ENCODE measurements at places on chromosomes 11 and 22.

DNA sequence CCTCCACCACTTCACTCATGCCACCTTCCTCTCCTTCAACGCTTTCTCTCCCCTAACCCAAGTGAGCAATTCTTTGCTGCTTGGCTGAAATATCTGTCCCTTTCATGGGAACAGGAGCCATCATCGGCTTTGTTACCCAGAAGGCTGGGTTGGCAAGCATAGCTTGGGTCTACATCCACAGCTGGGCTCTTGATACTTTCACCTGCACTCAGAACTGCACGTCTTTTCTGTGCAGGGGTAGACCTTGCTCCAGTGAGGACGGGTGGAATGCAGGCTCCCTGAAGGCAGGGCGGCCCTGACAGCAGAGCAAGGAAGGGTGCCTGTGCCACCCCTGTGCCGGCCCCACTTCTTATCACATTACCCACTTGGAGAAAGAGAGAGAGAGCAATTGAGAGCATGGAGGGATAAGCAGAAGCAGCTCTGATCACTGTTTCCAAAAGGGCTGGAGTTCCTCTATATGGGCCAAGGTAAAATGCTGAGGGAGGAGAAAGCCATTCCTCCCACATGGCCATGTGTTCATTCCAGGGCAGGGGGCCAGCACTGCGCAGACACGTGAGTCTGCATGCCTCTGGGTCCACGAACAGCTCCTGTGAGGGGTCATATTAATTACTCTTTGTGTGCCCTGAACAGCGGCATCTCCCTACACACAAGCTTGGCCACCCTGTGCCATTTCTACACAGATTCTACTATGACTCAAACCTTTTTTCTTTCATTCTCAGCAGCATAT is 181.8 kb downstream of the BUD13 start:
- DNase-seq = no peak

- DNase-seq = no peak
These were observed 66.9 kb upstream of the RRM1 start for GRCh38 chr11:4027746-4028145.

DNA sequence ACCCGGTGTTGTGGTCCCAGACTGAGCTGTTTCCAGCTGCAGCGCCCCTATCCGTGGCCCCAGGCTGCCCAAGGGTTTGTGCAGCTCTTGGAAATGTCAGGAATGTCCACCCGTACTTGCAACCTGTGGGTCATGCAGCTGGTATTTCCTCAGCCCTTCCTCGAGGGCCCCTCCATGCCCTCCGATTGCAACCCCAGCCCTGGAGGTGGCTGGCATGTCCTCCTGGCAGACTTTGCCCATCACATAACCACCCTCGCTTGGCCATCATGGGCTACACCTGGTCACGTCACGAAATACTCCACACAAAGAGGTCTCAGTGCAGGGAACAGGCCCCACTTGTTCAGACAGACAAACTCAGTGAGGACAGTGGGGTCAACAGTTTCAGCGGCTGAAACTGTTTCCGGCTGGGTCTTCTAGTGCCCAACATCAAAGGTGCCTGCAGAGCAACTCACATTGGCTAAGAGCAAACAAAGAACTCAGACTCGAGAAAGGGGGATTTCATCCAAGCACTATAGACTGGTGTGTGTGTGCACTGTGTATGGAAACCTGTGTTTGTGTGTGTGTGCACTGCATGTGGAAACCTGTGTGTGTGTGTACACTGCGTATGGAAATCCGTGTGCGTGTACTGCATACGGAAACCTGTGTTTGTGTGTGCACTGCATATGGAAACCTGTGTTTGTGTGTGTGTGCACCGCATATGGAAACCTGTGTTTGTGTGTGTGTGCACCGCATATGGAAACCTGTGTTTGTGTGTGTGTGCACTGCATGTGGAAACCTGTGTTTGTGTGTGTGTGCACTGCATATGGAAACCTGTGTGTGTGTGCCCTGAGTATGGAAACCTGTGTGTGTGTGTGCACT is 72.8 kb upstream of the CCND1 start:
- no peak for DNase-seq

DNA sequence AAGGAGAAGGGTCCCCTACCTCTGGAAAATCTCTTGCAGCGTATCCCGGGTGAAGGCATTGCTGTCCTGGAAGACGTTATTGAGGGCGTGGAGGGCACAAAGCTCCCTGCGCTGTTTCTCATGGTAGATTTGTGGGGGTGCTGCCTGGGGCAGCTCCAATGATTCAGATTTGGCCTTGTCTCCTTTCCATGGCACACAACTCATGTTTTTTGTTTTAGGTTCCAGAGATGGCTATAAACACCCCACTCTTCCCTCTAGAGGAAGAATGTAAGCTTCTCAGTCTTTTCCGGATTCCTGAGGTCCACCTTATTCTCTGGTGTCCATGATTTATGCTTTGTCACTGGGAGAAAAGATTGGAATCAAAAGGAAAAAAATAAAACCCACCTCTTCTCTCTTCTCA is 959 bp downstream of the JOSD1 start:
- no peak for DNase-seq

- no peak for DNase-seq
These were observed 195.0 kb upstream of the NECTIN1 start for GRCh38 chr11:119924017-119924416.

- DNase-seq = no peak
These were observed 220.9 kb downstream of the PGR start for GRCh38 chr11:100908746-100909145.

DNA sequence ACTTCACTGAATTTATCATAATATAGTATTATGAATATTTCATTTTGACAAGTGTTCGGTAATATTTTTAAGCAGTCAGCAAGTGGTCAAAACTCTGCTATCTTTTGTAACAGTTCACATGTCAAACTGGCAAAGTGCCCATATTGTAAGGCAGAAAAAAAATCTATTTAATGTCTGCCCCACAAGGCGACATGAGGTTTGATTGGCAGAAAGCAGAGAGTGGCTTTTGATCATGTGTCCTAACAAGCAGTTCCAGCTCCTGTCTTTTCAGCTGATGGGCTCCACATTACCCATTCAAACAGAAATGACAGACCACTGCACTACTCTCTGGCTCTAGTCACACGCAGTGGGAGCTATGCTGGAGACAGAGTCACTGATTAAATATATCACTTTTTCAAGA is 59.0 kb downstream of the SOX6 start:
- DNase-seq = no peak

GRCh38 chr11:124864176-124864891 is 898 bp upstream of the ROBO3 start:
- DNase-seq = no peak

DNA sequence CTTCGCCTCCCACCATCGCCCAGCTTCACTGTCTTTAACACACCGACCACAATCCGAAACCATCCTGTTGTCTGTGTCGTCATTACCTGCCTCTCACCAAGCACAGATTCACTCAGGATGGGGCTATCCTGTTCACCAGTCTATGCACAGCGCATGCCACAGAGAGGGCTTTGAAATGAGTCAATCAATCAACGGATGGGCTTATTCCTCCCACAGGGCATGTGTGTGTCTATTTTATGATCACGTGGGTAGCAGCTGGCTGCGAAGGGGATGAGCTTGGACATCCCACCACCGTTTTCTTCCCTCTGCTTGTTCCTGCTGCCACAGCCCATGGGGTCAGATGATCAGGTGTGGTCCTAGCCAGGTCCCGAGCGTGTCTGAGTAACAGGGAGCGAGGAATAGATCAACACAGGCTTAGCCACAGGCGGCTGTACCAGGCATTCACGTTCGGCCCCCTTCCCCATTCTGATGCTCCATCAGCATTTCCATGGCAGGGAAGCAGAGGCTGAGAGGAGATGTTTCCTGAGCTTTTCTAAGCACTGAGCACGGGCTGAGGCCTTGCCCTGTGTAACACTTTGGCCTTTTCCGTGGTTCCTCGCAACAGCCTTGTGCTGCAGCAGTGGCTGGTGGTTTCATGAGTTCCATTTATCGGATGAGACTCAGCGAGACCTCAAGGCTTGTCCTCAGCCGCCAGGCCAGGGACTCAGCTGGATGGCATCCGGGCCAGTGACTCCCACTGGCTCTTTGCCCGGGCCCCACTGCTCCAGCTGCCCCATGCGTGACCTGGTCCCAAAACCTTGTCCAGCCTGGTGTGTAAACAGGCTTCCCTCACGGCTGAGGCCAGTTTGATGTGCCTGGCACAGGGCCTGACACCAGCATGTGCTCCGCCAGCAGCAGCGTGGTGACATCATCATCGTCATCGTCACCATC is 48.1 kb upstream of the FGF3 start:
- no peak for DNase-seq

DNA sequence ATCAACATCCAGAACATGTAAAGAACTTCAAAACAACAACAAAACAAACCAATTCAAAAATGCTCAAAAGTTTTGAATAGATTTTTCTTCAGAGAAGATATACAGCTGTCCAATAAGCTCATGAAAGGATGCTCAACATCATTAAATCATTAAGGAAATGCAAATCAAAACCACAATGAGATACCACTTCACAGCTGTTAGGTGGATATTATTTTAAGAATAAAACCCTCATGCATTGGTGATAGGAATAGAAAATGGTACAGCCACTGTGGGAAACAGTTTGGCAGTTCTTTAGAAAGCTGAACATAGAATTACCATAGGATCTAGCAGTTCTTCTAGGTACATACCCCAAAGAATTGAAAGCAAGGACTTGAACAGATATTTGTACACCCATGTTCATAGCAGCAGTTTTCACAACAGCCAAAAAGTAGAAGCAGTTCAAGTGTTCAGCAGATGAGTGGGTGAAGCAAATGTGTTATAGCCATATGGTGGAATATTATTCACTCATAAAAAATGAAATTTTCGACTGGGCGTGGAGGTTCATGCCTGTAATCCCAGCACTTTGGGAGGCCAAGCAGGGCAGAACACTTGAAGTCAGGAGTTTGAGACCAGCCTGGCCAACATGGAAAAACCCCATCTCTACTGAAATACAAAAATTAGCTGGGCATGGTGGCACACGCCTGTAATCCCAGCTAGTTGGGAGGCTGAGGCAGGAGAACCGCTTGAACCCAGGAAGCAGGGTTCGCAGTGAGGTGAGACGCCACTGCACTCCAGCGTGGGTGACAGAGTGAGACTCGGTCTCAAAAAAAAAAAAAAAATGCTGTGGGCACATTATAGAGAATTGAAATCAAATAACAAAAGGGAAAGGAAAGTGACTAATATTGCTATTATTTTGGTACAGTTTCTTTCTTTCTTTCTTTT is 42.9 kb downstream of the CBL start:
- no peak for DNase-seq

DNA sequence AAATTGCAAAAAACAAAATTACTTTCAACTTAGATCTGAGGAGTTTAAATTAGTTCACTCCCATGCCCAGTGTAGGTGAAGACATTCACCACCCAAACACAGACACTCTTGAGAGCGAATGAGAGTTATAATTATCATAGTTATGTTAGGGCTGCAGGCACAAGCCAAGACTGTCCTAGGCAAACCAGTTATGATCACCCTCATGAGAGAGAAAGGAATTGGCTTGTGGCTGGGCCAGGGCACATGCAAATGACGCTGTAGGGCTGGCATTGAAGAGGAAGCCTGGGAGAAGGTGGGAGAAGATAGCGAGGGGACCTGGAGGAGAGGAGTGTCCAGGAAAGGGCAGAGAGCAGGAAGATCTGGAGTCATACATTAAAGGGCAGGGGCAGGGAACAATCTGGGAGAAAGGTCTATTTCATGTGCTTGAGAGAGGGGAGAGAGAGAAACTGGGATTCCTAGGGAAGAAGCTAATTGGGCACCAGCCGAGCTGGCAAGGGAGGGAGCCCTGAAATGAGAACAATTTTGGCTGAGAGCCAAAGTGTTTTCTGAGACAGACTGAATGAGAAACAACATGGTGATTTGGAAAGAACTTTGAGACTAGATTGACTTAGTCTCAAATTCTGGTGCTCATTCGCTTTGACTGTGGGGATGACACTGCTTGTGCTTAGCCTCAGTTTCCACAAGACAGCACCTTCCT is 279.9 kb downstream of the KIRREL3 start:
- DNase-seq = no peak

DNA sequence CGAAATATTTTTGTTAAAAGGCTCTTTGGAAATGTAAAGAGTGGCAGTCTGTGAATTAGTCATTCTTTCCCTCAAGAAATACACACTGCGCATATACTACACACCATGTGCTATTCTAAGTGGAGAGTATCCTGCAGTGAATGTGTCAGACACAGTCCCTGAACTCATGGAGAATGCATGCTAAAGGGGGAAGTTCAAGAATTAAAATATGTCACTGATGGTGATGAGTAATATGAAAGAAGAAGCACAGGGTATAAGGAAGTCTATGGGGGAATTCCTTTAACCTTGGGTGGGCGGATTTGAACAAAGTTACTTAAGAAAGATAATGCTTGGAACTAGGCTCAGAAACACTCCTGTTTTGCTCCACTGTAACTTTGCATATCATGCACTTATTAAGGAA is 153.0 kb downstream of the LRRC4C start:
- DNase-seq = no peak

DNA sequence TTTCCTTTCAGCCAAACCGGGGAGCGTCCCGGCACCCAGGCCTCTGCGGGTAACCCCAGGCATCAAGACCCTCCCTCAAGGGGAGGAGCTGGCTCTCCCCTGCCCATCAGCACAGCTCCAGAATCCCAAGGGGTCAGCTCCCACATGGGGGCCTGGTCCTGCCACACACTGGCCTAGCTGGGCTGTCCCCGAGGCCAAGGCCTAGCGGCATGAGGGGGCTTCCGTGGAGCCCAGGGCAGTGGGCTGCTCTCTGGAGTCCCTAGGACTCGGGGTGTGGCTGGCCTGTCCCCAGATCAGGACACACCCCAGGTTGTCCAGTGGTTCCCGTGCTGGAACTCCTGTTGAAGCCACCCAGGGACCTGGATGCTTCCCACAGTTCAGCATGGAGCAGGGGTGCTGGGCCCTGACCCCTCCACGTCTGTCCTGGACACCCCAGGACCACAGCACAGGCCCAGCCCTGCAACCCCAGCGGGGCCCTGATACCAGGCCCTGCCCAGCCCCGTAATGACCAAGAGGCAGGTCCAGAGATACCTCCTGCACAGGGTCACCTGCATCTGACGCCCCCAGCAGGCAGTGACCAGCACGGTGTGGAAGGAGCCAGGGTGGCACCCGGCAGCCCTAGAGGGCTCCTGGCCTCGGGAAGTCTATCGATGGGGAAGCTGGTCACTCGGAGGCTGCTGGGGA is 5.5 kb downstream of the HRAS start:
- no peak for DNase-seq

GRCh38 chr22:36197065-36197440 is 4.6 kb downstream of the APOL4 start:
- DNase-seq = no peak

GRCh38 chr11:134386945-134387344 is 25.1 kb downstream of the B3GAT1 start:
- DNase-seq = no peak

DNA sequence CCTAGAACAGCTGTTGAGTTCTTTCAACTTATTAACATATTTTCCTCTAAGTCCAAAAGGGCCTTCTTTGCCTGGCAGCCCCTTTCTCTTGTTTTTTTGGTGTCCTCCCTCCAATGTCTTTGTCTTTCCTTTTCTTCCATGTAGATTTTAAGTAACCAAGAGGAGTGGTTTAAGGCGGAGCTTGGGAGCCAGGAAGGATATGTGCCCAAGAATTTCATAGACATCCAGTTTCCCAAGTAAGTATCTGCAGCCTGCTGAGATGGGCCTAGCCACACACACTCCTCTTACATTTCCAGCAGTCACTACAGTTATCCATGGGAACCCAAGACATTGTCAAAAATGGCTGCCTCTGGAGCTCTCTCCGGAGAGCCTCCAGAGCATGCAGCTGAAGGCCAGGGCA is 4.5 kb upstream of the TMA7B start:
- DNase-seq = no peak

GRCh38 chr11:57546869-57547475 is 9.6 kb downstream of the SMTNL1 start:
- DNase-seq = no peak

- DNase-seq = no peak
These were observed 76.9 kb downstream of the DSCAML1 start for GRCh38 chr11:117720061-117720511.

- DNase-seq = no peak
These were observed at the start of gene F2 for GRCh38 chr11:46719048-46719542. Gene F2, plus strand, starts transcription at chr11:46719213. Its CDS starts 23 bp downstream, at chr11:46719236.
